Mesenteric fat pad (tissue), 1 donor: ENCODE measurements at places on chromosomes 5 and 9.

GRCh38 chr5:112656451-112656850 lies 81.2 kb upstream of the APC start:
- no peak for DNase-seq

DNA sequence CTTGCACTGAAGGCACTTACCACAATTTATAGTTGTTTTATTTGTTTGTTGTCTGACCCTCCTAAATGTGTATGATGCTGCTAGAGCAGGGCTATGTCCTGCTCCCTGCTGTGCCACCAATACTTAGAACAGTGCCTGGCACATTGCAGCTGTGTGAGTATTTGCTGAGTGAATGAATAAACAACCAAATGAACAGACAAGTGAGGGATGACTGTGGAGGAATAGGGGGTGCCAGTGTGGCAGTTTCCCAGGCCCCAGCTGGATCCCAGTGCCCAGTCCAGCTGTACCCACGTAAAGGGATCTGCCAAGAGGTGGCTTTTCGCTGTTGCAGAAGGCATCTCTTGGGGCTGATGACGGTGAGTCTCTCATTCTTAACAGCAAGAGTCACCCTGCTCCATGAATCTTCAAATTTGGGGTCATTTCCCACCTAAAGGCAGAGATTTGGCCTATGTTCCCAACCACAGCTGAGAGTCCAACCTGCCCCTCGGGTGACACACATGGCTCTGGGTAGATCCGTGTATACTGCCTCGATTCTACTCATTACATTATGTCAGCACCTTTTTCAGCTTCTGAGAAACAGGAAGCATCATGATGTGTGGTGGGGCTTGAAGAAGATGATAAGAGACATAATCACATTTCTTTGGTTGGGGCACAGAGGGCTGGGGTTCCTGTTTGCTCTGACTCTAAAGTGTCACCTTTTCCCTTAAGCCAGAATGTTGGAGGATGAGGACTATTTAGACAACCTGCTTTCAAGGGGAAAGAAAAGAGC lies 14.3 kb downstream of the IL5 start:
- DNase-seq: no peak

GRCh38 chr5:159838551-159839222 lies 77.6 kb upstream of the ADRA1B start:
- no peak for DNase-seq

- DNase-seq: no peak
These were observed 33.8 kb upstream of the NTNG2 start for GRCh38 chr9:132127888-132128534.

DNA sequence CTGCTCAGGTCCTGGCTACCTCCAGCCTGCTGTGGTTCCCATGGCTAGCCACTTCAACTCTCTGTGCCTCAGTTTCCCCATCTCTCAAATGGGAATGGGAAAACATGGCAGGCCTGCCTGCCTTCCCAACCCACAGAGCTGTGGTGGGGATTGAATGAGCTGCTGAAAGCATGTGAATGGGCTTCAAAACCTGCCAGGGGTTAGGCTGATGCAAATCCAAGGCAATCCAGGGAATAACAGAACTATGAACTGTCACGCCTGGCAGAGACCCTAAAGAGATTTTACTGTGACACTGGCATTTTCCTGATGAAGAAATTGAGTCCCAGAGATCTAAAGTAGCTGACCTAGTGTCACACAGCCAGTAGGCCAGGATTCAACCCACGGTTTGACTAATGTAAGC lies 29.9 kb upstream of the TCF7 start:
- no peak for DNase-seq

GRCh38 chr5:154117930-154118329 lies 72.6 kb upstream of the GALNT10 start:
- DNase-seq: no peak

DNA sequence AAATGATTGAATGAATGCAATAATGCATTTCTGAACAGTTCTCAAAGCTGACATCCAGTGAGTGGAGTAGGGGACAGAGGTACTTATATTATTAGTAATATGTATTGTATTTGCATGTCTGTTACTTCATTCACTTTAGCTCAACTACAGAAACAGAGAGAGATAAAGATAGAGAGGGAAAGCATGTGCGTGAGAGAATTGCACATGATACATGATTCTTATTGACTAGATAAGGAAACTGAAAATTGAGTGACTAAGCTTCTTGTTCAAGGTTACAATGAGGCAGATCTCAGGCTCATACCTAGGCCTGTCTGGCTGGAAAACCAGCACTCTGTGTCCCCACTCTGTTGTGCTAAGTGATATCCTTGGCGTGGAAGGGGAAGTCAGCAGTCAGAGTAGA lies 337.7 kb upstream of the KLF4 start:
- DNase-seq: no peak

- DNase-seq: no peak
These were observed 8.0 kb downstream of the RNF44 start for GRCh38 chr5:176529116-176529740.

GRCh38 chr5:160787240-160787639 lies 64.8 kb downstream of the ATP10B start:
- DNase-seq: no peak

DNA sequence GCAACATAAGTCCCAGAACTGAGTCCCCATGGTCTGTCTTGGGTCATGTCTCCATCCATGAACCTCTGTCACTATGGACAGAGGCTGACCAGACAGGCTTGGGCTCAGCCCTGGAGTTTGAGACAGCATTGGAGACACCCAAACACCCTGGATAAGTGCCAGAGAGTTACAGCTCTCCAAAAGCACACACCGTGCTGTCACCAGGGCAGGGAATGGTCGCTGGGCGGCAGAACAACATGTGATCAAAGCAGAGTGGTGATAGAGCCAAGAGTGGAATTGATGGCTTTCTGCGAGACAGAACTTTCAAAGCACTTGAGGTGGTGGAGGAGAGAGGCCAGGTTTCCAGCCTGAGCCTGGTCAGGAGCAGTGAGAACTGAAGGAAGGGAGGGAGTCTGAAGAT lies 50.1 kb downstream of the DRD1 start:
- DNase-seq: no peak

DNA sequence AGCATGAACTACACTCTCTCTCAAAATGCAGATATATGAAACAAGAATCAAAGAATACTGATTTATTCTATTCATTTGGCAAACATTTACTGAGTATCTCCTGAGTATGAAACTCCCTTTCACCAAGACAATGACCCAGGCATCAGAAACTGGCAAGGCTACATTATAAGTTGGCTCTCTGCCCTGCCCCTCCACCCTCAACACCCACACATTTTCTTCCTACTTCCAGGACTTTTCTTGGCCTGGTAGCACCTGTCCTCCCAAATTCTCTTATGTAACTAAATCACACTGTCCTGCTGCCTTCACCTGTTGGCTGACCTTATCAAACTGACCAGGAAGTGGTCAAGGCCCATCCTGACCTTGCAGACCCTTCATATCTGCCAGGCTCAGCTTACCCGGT lies 3.5 kb downstream of the RASEF start:
- no peak for DNase-seq

GRCh38 chr9:122116040-122116439 lies 22.9 kb upstream of the TTLL11 start:
- DNase-seq: no peak

- DNase-seq: no peak
These were observed 3.2 kb downstream of the ZNF366 start for GRCh38 chr5:72503888-72504491.

GRCh38 chr5:175823731-175824525 lies 47.5 kb upstream of the CPLX2 start:
- no peak for DNase-seq

DNA sequence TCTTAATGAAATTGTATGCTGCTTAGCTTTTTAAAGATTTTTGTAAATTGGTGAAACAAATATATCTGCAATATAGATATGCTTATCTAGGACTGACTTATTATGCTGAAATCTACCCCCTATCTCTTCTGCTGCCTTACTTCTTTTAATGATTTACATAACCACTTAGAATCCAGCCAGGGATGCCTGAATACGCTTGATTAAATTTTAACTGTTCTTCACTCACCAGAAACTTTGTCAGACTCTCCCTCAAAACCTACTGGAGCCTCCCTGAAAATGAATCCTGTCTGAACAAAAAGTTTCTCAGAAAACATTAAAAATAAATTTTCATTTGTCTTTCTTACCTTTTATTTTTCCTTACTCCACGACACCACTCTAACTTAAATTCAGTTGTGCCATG lies 111.7 kb downstream of the ST8SIA4 start:
- no peak for DNase-seq

- no peak for DNase-seq
These were observed 182.0 kb upstream of the MPDZ start for GRCh38 chr9:13461414-13461991.

- no peak for DNase-seq
These were observed 376.8 kb downstream of the ICE1 start for GRCh38 chr5:5799229-5799628.

DNA sequence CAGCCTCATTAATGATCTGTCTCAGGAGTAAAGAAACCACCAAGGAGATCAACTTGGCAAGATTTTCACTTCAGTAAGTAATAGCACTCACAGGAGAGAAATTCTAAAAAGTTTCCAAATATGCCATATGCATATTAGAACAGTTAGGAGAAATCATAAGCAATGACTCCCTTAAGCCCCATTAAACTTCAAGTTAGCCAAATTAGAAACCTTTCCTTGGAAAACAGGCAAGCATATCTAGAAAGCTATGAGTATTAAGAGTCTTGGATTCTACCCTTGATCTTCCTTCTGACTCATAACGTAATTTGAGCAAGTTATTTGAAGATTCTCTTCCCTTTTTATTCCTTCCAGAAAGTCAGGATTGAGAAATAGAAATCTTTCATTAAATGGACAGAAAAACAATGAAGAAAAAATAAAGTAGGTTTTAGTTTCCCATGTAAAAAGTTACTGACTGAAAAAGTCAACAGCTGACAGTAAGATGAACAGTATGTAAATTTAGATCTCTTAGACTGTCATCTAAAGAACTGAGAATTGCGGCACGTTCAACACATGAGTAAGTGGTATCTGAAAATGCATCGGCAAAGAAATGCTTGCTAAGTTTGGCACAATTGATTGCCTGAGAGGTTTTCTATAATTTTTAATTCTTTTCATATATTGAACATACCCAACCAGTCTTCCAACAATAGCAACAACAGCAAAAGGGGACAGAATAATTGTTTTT lies 565.7 kb upstream of the FTMT start:
- no peak for DNase-seq

GRCh38 chr5:153485641-153486040 lies 4.8 kb upstream of the GRIA1 start:
- no peak for DNase-seq

- no peak for DNase-seq
These were observed 97.1 kb upstream of the LRRTM2 start for GRCh38 chr5:138972230-138972629.

DNA sequence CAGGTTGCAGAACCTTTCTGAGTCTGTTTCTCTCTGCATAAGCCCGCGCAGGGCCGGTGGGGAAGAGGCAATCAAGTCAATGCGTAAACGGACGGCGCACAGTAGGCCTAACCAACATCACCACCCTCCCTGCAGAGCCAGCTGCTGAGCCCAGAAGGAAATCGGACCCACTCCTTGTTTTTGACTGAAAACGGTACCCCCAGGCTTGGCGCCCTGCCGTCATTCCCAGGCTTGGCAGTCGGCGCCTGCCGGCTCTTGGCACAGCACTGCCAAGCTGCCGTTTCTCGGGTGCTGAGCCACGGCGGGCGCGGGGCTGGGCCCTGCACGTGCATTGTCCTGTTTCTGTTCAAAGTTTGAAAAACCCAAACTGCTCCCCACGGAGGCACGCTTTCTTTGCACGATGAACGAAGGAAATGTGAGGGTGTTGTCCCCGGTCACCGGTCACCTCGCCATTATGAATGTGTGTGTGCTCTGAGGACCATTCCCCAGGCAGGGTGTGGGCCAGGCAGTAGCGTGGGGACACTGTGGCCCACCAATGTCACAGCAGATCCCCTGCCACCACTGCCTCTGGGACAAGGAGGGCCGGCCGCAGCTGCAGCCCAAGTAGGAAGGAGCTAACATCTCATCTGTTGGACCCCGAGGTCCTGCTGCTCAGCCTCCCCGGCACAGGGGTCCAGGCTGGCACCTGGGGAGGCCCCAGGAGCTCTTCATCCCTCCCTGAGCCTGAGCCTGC lies 20.1 kb downstream of the FIBCD1 start:
- DNase-seq: no peak

- no peak for DNase-seq
These were observed 46.1 kb downstream of the ENC1 start for GRCh38 chr5:74594137-74595040.

GRCh38 chr9:127965953-127966352 lies 14.8 kb downstream of the EEIG1 start:
- DNase-seq: no peak

DNA sequence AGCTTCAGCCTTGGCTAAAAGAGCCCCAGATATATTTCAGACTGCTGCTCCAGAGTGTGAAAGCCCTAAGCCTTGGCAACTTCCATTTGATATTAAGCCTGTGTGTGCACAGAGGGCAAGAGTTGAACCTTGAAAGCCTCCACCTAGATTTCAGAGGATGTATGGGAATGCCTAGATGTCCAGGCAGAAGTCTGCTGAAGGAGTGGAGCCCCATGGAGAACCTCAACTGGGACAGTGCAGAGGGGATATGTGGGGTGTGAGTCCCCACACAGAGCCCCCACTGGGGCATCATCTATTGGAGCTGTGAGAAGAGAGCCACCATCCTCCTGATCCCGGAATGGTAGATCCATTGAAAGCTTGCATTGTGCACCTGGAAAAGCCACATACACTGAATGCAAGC lies 1784.8 kb upstream of the CDH9 start:
- DNase-seq: no peak

DNA sequence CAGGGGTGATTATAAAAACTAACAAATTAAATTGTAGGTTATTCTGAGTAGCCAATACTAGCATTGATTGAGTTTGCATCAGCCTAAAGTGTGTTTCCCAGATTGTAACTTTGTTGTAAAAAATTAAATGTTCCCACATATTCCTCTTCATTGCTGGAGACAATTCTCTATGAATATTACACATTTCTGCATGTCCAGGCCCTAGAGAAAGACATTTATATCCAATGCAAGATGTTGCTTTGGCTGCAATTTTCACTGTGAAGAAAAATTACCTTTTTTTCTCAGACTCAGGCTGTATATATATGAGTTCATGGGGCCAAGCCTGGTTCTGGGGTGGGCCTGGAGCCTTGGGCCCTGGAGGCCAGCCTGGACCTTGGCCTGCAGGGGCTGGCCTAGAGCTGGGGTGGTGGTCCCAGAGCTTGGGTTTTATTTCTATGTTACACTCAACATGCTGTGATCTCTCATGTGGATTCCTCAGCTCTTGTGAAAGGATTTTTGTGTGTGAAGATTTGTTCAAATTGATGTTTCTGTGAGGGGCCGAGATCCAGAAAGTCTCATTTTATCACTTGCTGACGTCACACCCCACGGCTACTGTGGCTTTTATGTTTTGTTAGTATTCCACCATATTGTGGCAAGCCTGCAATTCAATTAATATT lies 232.5 kb downstream of the SPATA31A1 start:
- no peak for DNase-seq

- DNase-seq: no peak
These were observed 235.6 kb downstream of the EDIL3 start for GRCh38 chr5:84149094-84149493.

DNA sequence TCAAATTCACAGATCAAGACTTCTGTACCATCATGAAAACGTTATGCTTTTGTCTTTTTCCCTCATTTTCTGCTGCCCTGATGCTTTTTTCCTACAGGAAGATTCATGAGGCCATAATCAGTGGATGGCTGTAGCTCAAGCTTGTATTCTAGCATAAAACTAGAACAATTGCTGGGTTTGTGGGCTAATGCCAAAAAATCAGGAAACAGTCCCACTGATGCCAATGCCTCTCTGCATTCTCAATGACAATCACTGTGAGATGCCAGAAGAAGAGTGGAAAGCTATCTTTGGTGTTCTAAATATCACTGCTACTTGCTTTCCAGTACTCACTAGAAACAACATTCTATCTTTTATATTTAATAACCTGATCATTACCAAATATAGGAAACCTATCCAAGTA lies 33.3 kb upstream of the FAM170A start:
- DNase-seq: no peak
